ENCODE measurements at places on chromosomes 4 and X.

GRCh38 chr4:110361921-110362320, 114.0 kb upstream of the ENPEP start:
- no peak for DNase-seq

DNA sequence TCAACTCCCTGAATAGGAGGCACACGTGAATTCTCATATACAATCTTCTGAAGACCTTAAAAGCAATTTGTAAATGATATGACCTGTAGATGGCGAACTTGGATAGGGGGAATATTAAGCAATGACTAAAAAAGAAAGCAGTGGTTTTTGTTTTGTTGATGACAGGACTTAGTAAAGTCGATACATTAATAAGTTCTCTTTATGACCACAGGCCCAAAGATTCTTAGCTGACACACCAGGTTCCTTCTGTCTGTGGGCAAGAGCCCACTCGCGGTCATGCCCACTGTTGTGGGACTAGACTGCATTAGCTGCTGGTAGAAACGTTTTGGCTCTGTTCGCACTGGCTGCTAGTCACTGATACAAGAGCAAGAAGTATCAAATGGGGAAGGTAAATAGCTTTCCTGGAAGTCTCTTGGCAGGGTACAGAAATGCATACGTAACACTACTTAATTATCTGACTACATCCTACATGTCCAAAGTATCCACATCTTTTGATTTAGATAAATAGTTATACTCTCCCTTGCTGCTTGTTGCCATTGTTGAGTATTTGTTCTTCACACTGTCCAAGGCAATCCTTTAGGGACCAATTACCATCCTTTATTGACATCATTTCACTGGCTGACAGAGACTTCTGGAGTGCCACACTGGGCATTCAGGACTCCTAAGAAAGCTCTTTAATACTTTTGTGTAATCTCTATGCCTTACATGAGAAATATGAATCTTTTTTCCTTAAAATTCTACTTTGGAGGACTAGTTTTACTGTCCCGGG, 31.0 kb downstream of the ALPK1 start:
- DNase-seq: no peak

DNA sequence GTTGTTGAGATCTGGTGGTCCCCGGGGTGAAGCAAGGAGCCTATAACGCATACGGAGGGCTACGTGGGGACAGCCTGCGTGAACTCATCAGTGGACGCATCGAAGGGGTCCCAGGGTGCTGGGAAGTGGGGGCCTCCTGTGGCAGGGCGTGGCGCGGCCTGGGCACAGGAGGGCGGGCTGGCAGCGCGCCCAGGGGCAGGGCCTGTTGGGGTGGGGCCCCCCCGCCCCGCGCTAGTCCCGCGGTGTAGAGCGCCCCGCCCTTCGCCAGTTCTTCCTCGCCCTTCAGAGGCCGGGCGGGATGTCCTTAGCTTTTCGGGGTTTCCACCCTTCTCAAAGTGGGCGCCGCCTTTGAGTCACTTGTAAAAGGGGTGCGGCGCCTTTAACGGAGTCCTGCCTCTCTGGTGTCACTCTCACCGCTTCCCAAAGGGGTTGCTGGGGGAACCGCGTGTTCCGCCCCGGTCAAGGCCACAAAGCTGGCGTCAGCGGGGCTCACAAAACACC, 632 bp downstream of the PLP2 start:
- peak; percentile 89 for DNase-seq

- DNase-seq: no peak
These were observed 56.2 kb downstream of the WFS1 start for GRCh38 chr4:6325788-6326290.

DNA sequence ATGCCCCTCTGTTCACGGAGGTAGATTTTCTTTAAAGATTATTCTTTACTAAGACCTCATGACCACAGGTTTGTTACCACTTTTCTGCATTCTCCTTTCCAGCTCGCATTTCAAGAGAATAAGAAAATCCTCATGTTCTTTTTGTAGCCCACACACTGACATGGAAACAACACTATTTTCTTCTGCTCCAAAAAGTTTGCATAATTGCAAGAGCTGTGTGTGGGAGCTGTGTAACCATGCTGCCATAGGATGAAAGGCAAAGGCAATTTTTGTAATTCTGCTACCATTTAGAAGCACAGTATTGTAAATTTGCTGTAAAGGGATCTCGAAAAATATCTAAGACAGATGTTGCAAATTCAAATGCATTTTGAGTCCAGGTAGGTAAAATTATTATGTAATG, 302.4 kb upstream of the EMCN start:
- DNase-seq: no peak

DNA sequence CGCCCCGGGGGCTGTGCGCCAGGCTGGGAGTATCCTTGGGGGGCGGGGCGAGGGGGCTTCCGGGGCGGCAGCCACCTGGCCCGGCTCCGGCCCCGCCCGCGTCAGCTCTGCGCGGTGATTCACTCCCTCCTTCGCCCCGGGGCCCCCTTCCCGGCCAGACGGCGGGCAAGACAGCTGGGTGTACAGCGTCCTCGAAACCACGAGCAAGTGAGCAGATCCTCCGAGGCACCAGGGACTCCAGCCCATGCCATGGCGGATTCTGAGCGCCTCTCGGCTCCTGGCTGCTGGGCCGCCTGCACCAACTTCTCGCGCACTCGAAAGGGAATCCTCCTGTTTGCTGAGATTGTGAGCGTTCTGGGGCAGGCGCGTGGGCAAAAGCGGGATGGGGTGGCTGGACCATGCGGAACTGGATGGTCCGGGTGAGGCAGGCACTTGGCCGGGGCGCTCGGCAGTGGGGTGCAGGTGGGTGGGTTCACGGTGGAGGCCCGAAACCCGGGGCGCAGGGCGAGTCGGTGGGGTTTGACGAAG, at the start of gene PLP2:
PLP2 (plus strand) TSS at position 147 of the 528 bp plus-strand sequence; CDS start at position 250, 103 bp downstream.
- DNase-seq: peak; percentile 90

GRCh38 chr4:148152868-148153625, 289.2 kb downstream of the NR3C2 start:
- DNase-seq: no peak

DNA sequence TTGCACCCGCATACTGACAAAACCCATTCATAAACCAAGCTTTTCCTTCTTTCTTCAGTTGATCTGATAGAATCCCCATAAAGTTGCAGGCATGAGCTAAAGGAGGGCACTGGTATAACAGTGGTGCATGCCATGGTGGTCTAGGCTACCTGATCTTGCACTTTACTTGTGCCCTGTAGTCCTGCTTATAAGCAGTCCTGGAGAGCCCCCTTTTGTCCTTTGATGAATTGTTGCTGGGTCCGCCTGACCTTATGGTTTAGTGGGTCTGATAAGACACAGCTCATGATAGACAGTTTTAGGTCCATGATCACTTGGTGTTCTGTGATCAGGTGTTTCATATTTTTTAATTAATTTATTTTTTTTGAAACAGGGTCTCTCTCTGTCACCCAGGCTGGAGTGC, 19.7 kb downstream of the CCDC160 start:
- no peak for DNase-seq

DNA sequence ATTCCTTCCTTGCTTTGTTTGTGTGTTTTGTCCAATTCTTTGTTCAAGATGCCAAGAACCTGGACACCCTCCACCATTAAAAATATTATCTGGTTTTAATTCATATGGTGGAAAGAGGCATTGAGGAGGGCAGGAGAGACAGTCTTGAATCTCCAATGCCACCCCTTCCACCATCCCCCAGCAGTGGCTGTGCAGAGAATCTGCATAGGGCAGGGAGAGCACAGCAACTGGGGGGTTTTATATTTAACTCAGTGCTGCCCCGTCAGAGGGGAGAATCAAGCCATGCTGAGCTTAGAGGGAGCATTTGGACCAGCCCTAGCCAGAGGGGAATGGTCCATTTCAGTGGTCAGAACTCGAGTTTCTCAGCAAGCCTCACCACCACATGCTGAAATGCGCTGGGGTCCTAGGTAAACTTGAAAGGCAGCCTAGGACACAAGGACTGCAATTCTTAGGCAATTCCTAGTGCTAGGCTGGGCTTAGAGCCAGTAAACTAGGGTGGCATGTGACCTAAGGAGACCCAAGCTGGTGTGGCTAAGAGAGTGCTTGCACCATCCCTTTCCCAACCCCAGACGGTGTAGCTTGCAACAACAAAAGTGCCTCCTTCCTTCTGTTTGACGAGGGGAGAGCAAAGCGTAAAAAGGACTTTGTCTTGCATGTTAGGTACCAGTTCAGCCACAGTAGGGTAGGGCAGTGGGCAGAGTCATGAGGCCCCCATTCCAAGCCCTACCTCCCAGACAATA, 34.2 kb downstream of the CCDC158 start:
- no peak for DNase-seq

DNA sequence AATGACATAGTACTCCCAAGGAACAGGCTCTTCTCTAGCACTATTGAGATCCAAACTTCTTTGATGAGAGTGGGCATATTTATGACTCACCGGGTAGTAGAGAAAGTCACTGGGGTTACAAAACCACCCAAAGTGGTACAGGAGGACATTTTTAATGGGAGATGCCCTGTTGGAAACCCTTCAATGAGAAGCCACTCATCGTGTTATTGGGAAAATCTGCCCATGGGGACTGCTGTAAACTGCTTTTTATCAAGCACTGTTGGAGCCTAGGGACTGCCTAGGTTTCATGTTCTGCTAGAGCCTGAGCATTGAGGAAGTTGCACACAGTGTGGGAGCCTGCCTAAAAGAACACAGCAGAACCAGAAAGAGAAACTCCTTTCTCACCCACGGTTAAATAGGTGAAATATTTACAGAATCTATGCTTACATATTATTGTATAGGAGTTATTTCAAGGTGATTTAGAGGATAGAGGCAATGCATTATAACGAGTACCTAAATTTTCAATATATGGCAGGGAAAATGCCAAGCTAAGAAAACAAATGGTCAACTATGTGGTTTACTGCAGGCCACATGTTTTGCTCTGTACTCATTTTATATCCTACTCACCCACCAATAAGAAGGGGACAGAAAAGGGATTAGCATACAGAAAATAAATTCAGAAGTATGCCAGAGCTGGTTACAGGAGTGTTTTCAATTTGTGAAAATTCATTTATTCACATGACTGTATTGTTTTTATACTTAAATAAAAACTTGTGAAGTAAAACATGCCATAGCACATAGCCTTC, 559.1 kb downstream of the FSTL5 start:
- no peak for DNase-seq

GRCh38 chrX:43964936-43965335, 8.3 kb downstream of the NDP start:
- no peak for DNase-seq

GRCh38 chrX:287670-288069, 6.5 kb downstream of the PLCXD1 start:
- peak; percentile 41 for DNase-seq

DNA sequence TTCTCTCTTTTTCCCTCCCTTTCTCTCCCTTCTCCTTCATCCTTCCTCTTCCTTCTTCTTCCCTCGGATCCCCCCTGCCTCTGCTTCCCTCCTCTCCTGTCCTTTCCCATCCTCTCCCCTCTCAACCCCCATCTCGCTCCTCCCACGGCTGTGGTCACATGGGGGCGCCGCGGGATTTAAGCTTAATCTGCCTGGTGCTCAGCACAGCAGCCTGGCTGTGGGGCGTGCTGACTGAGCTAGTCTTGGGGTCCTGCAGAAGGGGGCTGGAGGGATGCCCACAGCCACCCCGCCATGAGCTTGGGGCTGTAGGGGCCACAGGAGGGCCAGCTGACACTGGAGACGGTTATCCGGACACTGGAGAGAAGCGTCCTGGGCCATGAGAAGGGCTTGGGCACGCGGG, 10.7 kb downstream of the SMIM10L2A start:
- DNase-seq: no peak

DNA sequence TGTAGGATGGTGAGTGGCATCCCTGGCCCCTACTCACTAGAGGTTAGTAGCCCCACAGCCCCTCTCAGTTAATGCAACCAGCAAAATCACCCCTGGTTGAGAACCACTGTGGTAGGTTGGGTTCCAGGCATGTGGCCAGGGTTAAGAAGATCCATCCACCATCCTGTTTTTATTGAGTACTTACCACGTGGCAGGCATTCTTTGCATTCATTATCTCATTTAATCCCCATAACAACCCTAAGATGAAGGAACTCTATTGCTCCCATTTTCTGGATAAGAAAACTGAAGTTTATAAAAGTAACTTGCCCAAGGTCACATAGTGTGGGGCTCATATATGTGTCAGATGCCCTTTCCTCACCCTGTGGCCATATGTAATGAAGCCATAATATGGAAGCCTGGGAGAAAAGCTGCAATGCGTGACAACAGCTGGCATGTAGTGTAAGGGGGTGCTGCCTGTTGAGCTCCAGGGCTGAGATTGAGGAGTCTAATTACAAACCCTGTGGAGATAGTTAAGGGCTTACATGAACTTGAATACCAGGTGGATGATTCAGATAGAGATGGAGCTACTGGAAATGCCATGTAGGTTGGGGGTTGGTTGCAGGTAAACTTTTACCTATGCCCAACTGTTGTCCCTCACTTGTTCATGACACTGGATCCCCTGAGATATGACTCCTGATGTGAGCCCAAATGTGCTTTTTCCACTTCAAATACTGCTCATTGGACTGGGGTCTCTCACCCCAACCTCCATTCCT, 100.2 kb upstream of the PGRMC2 start:
- no peak for DNase-seq

DNA sequence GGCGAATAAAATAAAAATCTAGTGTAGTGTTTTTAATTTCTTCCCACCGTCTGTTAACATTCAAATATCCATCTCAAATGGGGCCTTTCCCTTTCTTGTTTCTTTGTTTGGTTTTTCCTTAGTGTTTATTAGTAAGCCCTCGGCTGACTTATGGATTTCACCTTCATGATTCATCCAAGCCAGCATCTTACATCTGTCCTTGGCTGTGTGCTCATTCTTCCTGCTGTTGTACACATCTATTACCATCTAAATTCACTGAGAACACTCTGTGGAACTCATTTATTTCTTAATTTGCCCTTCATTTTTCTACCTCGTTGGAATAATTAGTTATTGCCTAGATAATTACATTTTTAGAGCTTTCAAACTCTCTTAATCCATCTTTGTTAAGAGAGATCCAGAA, 84.9 kb downstream of the SPCS3 start:
- no peak for DNase-seq

DNA sequence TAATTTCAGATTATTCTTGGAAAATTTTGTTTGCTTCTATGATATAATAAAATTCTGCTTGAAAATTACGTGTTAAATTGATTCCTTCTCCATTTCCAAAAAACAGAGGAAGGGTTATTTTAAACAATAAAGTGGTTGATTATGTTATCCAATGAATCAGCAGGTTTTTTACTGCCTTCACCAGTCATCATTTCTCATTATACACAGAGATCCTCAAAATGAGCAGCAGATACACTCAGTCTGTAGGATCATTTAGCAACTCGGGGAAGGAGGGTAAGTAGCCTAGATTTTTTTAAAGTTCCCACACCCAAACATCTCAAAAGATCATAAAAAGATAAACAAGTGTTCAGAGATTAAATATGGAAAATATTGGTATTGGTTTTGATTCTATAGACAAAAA, 6.8 kb upstream of the TMEM144 start:
- no peak for DNase-seq

DNA sequence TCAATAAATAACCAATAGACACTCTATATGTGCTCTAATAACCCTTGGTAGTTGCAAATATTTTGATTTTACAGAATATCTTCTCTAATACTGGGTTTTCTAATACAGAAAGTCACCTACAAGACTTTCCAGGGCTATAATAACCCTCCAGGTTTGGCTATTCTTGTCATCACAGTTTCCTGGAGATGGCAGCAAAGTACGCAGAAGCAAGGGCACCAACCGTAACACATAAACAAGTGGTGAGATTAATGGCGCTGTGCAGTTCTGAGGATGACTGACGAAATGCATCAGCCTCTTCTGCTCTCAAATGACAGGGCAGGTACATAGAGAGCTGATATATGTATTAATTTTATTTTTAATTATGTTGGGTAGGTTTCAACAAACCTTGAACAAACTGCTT, 122.4 kb downstream of the C4orf33 start:
- no peak for DNase-seq

- no peak for DNase-seq
These were observed 56.0 kb downstream of the GSX2 start for GRCh38 chr4:54155936-54156335.
